ENCODE measurements at places on chromosomes 16 and 17.

GRCh38 chr17:17206913-17207335 is 791 bp upstream of the PLD6 start:
- DNase-seq = no peak

DNA sequence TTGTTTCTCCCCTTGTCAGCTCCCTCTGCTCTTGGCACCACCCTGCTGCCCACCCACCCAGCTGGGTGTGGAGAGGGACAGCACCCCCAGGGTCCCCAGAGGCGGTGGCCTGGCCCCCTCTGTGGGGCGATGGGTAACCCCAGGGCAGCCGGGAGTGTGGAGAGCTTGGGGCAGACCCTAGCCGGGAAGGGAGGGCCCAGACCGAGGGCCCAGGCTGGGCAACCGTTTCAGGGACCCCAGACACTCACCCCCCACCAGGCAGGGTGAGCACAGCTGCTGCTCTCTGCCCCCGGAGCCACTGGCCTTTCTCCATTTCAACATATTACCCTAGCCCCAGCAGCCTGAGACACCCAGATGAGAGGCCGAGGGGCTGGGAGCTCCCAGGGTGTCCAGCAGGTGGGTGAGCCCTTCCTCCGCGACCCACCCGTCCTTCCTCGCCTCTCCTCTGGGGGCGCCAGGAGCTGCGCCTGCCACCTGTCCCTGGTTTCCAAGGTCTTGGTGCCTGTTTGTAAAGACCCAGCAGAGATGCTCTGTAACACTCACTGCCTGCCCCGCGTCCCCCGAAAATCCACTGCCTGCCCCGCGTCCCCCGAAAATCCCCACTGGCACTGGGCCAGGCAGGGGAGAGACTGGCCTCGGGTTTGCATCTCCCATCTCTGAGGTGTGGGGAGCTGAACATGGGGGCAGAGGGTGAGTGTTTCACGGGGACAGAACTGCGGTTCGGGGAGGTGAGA is 45.4 kb downstream of the BAHCC1 start:
- DNase-seq = no peak

DNA sequence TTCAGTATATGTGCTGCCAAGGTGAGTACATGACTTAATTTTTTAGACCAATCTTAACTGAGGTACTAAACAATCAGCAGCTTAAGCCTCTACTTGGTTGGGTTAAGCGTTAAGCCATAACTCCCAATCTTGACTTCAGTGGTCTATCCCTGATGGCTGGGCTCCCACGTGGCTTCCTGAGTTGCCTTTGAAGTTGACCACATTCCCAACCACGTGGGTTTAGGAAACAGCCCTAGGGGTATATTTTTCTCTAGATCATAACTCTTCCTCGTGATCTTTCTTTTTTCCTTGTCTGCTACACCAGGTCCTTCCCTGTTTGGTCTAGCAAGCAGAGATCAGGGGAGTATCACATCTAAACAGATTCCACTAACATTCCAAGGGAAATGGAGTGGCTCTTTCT is 20.1 kb upstream of the PIRT start:
- DNase-seq = no peak

GRCh38 chr17:35612924-35613521 is 25.9 kb downstream of the AP2B1 start:
- peak; percentile 59 for DNase-seq

DNA sequence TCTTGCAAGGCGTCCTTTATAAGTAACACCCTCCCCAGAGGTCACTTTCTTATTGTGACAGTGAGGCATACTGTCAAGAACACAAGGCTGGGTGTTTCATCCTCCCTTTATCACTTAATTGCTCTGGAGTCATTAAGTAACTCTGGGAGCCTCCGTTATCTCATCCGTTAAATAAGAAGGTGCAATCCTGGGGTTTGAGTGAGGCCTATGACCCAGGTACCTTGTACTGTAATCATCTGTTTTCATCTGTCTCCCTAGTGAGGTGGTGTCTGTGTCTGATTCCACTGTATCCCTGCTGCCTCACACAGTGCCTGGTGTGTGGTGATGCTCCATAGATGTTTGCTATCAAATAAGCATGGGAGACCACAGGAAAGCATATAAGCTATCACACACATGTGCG is 17.7 kb downstream of the TNS4 start:
- DNase-seq = no peak

DNA sequence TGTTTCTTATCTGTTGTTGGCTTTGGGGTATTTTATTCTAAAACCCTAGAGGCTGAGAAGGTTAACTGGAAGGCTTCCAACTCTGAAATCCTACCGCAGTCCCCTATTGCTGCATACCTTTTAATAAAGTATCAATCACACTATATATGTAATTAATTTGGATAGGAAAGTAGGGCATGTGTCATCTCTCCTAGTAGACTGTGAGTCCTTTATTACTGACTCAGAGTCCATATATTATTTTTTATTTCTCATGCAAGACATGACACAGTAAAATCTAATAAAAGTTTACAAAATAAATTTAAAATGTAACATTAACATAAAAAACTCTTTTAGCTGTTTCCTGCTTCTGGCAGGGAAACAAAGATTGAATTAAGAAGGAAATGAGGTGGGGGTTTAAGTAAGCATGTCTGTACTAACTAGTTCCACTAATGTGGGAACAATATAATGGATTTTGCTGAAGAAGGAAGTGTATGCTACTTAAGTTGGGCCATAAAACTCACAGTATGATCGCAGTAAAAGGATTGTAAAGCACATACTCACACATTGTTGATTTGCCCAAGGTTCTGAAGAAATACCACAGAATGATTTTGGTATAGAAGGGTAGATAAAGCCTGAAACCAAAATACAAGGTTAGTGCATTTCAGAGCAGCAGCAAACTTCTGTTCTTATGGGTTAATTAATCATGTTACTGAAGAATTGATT is 97.6 kb upstream of the HLF start:
- no peak for DNase-seq

- DNase-seq = no peak
These were observed 112.1 kb downstream of the IRX5 start for GRCh38 chr16:55042556-55043432.

GRCh38 chr17:67970783-67971182 is 25.5 kb downstream of the C17orf58 start:
- no peak for DNase-seq

GRCh38 chr17:58233543-58233942 is 4.8 kb upstream of the LPO start:
- no peak for DNase-seq

DNA sequence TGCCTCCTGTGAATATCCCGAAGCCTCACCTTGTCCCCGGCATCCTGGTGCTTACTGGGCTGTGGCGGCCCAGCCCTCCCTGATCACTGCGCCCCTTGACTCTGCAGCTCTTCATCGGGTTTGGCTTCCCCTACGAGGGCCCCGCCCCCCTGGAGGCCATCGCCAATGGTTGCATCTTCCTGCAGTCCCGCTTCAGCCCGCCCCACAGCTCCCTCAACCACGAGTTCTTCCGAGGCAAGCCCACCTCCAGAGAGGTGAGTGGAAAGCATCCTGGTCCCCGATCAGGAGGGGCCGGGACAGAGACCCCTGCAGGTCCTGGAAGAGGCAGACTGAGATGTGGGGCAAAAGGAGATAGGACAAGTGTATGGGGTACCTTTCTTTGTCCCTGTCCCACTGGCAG is 72.1 kb downstream of the MGAT5B start:
- no peak for DNase-seq

DNA sequence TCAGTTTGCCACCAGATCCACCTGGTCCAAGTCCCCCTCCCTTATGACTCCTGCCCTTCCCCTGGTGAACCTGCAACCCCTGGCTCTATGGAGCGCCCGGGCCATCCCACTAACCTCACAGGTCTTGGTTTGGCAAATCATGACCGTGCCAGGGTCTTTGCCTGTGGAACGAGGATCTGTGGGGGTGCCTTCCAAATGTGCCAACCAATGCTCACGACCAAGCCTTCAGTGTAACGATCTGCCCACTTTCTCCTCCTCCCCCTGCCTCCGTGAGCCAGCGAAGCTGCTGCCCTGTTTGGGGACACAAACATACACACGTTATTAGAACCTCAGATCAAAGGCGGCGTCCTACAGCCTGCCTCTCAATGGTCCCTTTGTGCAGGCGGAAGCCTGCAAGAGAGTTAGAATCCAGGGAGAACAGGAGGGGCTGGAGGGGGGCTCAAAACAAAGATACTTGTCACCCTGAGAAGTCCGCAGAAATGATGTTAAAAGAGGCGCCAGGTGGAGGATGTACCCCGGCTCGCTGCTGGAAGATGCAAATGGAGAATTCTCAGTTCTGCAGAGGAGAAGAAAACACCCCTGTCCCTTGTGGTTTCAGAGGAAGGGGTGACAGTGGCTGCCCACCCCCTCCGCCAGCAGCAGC is 9.0 kb upstream of the NKD1 start:
- DNase-seq = no peak

GRCh38 chr17:76111956-76112355 is 8.4 kb upstream of the EXOC7 start:
- peak; percentile 10 for DNase-seq

GRCh38 chr16:60485872-60486489 is 1550.3 kb downstream of the CDH8 start:
- DNase-seq = no peak

DNA sequence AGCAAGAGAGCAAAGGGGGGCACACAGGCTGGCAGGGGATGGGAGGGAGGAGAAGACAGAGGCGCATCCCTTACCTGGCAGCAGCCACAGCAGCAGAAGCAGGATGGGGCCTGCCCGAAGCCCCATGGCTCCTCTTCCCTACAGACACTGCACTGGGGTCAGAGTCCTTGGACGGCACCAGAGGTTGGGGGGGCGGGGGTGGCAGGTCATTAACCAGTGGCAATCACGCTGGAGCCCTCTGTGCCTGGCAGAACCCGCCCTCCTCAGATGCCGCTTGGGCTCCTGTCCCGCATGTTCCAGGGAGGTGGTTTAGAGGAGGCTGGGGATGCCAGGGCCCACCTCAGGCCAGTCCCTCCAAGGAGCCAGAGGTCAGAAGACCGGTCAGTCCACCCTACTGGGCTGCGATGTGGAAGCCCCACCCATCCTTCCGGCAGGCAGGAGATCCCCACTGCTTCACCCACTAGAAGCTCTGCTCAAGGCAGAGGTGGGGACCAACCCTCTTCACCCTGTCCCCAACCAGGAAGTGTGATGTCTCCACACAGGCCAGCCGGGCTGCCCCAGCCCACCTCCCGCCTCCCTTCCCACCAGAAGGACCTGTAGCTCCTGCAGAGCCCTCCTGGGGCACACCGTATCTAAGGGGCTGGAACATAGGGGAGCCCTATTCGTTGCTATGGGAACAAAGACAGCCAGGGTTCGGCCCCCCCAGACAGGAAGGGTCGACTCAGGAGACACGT is 11.7 kb downstream of the ZG16B start:
- no peak for DNase-seq

GRCh38 chr17:80825471-80826345 is 165.9 kb upstream of the CHMP6 start:
- no peak for DNase-seq

DNA sequence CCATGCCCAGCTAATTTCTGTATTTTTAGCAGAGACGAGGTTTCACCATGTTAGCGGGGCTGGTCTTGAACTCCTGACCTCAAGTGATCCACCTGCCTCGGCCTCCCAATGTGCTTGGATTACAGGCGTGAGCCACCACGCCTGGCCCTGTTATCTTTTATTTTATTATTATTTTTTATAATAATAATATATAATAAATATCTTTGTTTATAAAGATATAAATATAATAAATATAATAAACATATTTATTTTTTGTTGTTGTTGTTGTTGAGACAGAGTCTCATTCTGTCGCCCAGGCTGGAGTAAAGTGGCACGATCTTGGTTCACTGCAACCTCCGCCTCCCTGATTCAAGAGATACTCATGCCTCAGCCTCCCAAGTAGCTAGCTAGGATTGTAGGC is 7.0 kb upstream of the RNF157 start:
- DNase-seq = no peak

DNA sequence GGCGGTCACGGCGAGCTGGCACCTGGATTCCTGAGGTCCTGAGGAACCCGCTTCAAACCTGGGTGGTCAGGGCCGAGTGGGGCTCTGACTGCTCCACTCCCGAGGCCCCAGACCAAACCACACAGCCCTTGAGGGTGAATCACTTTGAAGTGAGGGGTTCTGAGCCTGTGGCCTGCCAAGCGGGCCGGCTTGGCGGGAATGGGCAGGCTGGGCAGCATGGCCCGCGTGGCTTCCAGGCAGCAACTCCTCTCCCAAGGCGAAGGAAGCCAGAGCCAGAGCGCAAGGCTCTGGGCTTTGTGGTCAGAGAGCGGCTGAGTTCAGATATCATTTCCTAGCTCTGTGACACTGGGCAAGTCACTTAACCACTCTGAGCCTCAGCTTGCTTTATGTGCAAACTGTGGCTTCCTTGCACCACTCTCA is 42.7 kb downstream of the CMIP start:
- peak; percentile 23 for DNase-seq

- peak; percentile 26 for DNase-seq
These were observed 29.9 kb downstream of the MAP3K3 start for GRCh38 chr17:63652106-63652505.

DNA sequence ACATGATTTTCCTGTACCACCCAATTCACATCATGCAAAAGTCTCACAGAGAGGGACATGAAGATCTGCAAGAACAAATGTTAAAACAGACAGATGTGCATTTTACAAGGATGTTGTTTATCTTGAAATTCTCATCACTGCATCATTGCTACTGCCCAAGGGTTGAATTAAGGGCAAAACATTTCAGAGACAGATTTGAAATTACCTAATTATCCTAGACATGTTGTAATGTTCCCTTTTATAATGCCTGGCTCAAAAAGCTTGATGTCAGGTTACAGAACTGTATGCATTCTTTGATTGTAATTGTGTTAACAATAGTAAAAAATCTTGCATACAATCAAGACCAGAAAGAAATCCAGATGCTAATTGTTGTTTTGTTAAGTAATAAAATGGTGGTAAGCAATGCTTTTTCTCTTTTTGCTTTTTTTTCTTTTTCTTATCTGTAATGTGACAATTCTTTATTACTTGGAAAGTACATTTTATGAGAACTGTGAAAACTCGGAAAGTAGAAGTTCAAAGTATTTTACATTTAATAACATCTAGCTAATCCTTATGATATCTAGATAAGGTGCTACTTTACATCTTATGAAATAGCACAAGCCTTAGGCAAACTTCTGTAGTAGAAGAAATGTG is 3.6 kb upstream of the DUSP14 start:
- DNase-seq = no peak

- DNase-seq = peak; percentile 16
These were observed at the start of gene SLC46A1 for GRCh38 chr17:28405632-28406472. TSS of gene SLC46A1 (minus strand) at chr17:28406212. CDS start at chr17:28406114, 98 bp downstream.

DNA sequence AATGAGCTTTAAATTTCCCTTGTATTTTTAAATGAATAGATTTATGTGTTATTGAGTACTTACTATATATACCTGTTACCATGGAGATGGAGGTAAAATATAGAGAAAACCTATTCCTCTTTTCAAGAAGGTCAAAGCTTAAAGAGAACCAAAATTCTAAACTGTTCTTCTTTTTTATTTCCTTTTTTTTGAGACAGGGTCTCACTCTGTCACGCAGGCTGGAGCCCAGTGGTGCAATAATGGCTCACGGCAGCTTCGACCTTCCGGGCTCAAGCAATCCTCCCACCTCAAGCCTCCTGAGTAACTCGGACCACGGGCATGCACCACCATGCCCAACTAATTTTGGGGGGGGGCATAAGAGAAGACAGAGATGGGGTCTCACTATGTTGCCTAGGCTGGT is 25.0 kb upstream of the TMEM97 start:
- DNase-seq = no peak

- no peak for DNase-seq
These were observed 10.0 kb downstream of the HS3ST6 start for GRCh38 chr16:1908184-1908583.

- DNase-seq = peak; percentile 6
These were observed 36.1 kb downstream of the HNF1B start for GRCh38 chr17:37708616-37709212.

- peak; percentile 73 for DNase-seq
These were observed 1.2 kb downstream of the OR1F1 start for GRCh38 chr16:3188925-3189825.

GRCh38 chr16:66144641-66145040 is 221.8 kb upstream of the CDH5 start:
- DNase-seq = no peak
